ENCODE measurements at places on chromosomes 1 and 21.

DNA sequence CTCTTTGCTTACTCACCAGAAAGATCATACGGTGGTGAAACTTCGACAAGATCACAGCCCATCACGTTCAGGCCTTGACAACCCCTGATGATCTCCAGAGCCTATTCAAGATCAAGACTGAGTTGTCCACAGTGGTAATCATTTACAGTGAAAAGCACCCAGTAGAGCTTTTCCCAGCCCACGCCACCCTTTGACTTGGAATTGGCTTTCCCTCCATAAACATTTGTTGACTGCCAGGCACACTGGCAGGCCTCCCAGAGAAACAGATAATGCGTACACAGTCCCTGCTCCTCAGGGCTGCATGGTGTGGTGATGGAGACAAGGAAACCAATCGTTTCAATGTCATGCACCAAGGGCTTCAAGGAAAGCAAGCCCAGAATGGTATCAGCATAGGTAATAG is 10.1 kb downstream of the AGMAT start:
- no peak for DNase-seq

DNA sequence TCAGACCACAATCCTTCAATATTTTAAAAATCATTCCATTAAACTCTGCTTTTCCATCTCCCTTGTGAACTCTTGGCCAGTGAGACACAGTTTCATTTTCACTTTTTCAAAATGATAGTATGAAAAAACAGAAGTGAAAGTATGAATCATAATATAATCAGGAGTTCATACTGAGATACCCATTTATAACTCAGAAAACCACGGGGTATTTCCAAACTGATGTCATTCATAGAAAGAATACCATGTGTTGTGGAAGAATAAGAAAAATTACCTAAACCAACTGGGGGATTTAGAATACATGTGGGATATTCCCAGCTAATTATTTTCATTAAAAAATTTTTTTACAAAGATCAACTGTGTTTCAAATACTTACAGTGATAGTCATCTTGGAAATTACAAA is 149.9 kb downstream of the MRPL39 start:
- no peak for DNase-seq

GRCh38 chr1:9787702-9788101 is 36.1 kb downstream of the CLSTN1 start:
- DNase-seq: no peak

DNA sequence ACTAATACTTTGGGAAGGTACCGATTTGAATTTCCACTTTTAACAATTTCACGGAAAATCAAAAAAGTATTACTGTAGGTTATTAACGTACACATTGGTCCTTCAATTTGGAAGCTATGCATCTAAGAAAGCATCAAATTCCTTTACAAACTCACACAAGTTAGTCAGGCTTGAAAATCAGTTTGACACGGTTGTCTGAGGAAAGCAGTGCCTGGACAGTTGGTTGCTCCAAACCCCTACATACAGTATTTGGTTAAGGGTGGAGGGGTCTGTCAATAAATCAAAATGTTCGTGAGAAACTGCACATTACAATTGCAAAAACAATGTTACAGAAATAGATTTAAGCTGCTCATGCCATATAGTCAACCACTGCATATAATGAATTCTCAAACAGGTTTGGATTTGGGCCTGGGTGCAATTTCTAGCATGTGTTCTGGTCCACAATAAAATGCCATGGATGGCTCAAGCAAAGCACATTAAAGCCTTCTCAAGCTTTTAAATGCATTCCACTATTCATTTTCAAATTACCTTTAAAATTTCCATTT is 19.9 kb upstream of the RBM34 start:
- DNase-seq: no peak

- DNase-seq: no peak
Measured at GRCh38 chr1:70485624-70486023, 74.6 kb downstream of the CTH start.
